H7 (cell line): ENCODE measurements at places on chromosomes 11 and 22. TPM values are rescaled to one million over a fixed set of nuclear protein-coding genes. Genes with fewer than 3 reads are reported as not detected.

Gene MYOD1
- total RNA-seq: not detected in 2 replicates

Gene ADORA2A
- total RNA-seq: 4.0 and 7.0 TPM in 2 replicates

Gene MYO7A
- total RNA-seq: 1.8 and 2.2 TPM in 2 replicates

Gene OR6A2
- total RNA-seq: 0.04 and 0.07 TPM in 2 replicates

Gene FGF4
- 11.8 and 15.9 TPM in 2 replicates for total RNA-seq

Gene RBMXL2
- not detected in 2 replicates for total RNA-seq

Gene FBLN1
- 126 and 132 TPM in 2 replicates for total RNA-seq

Gene DCDC1
- 0.18 and 0.59 TPM in 2 replicates for total RNA-seq

Gene ART1
- 0.07 TPM in 1 of 2 replicates, not detected in the other for total RNA-seq
